ENCODE measurements at places on chromosomes 16 and 17.
A peak's percentile ranks its signal among the peaks of the same experiment; 100 is the strongest.

GRCh38 chr17:58280480-58281217 lies at the start of gene MPO:
Gene MPO (minus strand): TSS chr17:58280935. CDS start chr17:58280758, 177 bp downstream.
- no peak for ATAC-seq

GRCh38 chr17:339193-340061 lies 13.2 kb downstream of the RPH3AL start:
- no peak for ATAC-seq

- ATAC-seq, result no peak
These were observed 4.6 kb downstream of the ANKRD11 start for GRCh38 chr16:89485701-89486246.

DNA sequence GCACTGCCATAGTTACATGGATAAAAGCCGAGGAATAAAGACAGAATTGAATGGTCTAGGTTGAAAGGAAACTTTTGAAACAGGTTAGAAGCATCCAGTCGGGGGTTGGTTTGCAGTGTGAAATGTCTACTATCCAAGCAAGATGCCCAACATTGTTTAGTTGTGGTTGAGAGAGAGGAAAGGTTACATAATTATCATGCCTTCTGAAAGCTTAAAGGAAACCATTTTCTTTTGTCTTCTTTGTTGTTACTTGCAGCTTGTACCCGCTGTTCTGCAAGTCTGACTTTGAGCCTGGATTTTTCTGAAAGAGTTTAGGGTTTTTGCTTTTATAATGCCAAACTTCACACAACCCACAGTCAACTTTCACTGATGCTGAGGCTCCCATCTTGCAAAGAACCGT lies 167.9 kb downstream of the AXIN2 start:
- no peak for ATAC-seq

DNA sequence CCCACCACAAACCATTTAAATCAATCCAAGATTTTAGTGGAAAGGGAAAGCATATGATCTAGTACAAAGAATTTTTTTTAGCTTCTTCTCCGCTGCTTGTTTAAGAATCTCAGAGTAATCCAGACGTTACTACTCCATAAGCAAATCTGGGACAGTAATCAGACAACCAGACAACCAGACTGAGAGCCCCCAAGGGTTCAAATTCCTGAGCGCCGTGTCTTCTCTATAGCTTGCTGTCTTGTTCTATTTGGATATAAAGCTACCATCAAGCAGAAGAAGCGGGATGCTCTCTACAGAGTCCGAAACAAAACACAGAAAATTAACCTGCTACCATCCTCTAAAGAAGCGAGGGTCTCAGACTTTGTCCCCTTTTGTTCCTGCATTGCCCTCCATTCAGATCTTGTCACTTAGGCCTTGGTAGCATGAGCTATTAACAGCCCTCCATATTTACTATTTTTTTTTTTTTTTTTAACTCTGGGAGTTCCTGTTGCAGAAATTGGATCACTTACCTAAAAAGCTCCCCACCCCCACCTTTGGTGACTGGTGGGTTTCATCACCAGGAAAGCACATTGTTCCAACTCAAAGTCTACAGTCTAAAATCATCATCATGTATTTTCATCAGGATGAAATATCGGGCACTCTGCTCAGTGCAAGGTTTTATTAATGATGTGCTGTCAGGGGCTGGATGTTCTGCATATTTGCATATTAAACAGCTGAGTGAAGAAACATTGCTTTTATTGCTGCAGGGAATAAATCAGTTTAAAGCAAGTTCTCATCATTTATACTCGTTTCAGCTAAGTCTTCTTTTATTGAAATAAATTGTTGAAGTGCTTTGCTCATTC lies 576.7 kb downstream of the WWOX start:
- ATAC-seq, result no peak

DNA sequence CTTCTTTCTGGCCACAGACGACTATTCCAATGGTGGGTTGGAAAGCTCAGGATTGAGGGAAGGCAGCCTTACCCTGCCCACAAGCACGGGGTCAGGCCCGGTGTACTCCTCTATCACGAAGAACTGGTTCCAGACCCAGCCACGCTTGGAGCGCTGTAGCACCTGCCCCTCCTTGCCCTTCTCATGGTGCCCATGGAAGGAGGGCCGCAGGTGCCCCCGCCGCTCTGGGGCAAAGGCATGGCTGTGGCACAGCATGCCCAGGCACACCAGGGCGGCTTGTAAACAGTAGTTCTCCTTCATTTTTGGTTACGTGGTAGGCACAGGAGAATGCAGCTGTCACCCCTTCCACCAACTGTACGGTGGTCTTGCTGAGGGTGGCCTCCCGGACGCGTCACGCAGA lies 117.3 kb downstream of the CDH11 start:
- ATAC-seq, result no peak

DNA sequence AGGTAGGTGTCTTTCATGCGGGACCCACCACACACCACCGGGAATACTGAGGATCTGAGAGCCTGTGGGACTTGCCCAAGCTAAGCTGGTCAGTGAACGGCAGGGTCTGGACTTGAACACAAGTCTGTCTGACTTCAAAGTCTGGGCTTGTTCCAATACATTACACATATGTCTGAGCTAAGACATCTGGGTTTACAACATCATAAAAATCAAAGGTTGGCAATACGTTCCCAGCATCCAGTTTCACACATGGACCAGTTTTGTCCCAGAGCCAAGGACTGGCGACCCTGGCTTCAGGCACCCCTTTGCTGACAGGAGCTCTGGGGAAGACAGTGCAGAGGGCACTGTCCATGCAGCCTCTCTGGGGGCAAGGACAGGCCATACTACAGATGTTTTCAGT lies 27.9 kb upstream of the AXIN2 start:
- no peak for ATAC-seq

DNA sequence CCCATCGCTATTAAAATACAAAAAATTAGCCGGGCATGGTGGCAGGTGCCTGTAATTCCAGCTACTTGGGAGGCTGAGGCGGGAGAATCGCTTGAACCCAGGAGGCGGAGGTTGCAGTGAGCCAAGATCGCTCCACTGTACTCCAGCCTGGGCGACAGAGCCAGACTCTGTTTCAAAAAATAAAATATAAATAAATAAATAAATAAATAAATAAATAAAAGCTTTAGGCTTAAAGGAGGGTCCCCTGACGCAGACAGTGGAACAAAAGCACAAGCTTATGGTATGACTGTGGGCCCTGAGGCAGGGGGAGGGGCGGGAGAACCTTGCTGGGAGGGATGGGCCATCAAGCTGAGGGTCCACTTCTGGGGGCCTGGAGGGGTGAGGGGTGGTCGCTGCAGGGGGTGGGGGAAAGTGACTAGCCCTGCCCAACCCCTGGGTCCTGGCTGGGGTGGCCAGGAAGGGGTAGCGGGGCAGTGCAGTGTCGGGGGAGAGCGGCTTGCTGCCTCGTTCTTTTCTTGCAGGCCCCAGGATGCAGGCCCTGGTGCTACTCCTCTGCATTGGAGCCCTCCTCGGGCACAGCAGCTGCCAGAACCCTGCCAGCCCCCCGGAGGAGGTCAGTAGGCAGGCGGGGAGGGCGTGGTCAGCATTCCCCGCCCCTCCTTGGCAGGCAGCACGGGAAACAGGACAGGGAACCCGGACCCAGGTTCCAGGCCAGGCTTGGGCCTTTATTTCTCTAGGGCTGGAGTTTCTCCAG lies 4.7 kb downstream of the SERPINF1 start:
- ATAC-seq, result no peak

DNA sequence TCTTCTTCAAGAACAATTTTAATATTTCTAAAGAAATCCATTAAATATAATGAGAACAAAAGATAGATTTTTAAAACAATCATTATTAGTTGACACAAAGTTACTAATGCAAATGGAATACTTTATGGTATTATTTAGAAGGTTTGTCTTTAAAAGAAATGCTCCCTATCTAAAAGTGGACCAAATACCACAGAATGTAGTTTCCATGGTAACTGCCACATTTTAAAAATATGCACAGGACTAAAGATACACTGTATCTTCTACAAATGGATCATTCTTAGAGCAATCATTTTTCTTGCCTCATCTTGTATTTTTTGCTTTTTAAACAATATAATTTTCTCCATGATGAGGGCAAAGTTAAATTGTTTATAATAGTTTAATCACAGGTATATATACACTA lies 296.0 kb downstream of the CEP112 start:
- no peak for ATAC-seq

DNA sequence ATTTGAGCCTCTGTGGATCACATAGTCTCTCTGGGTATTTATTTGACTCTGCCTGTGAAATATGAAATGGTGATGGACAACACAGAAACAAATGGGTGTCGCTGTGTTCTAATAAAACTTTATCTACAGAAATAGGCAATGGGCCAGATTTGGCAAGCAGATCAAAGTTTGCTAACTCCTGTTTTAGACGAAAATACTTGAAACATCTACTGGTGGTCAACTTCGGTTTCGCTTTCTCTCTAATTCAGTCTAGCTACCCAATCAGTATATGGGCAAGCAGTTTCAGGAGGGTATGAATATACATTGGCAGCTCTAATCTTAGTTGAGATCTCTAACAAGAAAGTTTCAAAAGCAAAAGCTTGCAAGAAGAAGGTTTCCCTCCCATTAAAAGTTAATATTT lies 60.1 kb upstream of the DYNLRB2 start:
- no peak for ATAC-seq

- ATAC-seq, result no peak
These were observed 490.3 kb downstream of the MAF start for GRCh38 chr16:79110242-79110641.

GRCh38 chr17:21218101-21218500 lies 4.1 kb upstream of the TMEM11 start:
- ATAC-seq, result no peak

- no peak for ATAC-seq
These were observed 15.1 kb downstream of the CACNG5 start for GRCh38 chr17:66849851-66850580.

DNA sequence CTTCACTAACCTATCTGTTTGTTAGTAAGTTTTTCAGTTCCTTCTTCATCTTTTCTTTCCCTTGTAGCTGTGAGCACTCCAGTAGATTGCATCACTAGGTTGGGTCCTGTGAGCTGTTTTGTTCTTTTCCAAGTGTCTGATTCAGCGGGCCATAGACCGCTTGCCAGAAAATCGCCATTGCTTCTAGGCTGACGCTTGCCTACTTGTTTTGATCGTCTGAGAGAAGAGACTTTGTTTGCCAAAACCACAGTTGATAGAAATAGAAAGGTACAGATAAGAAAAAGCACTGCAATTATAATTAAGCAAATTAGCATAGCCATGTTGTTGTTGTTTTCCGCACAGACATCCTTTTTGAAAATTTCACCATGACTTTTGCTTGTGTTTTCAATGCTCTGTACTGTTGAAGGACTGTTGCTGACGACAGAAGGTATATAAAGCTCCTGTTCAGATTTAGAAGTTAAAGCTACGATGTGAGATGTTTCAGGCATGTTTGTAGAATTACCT lies 3.1 kb downstream of the EVI2A start:
- ATAC-seq, result peak; percentile 68

DNA sequence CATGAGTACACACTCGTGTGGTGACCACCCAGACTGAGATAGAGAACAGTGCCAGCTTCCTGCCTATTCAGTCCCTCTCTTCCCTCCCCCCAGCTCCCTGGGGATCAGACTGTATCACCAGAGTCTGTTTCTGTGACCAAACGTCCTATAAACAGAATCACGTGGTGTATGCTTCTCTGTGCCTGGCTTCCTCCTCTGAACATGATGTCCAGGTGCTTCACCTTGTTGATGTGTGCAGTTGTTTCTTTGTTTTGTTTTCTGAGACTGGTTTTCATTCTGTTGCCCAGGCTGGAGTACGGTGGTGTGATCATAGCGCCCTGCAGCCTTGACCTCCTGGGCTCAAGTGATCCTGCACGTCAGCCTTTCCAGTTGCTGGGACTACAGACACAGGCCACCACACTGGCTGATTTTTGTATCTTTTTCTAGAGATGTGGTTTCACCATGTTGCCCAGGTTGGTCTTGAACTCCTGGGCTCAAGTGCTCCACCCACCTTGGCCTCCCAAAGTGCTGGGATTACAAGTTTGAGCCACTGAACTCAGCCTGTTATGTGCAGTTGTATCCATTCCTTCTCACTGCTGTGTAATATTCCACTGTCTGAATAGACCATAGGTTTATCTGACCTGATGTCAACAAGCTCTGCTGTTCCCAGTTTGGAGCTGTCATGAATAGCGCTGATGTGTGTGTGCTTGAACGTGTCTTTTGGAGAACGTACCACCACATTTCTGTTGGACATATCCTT lies 28.9 kb upstream of the PRM1 start:
- ATAC-seq, result peak; percentile 76

DNA sequence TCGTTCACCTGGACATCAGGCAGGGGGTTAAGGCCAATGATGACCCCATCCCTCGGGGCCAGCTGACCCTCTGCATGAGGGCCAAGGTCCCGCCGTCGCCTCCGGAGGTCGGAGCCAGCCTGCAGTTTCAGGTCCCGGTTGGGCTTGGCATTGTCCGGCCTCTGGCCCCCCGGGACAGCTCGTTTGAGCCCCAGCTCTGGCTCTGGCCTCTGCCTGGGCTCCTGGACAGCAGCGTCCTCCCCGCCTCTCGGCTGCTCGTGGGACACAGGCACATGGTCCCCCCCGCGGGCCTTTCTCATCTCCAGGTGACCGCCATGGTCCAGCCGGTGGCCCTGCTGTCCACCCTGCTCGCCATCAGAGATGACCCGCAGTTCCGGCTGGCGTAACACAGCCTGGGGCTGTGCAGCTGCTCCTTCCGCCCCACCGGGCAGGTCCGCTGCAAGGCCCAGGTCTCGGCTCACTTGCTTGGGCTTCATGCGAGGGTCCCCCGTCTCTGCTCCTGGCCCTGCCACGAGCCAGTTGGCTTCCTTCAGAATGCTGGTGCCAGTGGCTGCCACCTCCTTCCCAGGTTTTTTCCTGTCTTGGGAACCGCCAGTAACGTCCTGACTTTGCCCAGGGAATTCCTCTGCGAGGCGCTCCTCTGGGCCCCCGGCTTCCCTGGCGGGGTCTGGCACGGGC lies 6.7 kb downstream of the NDUFAF8 start:
- ATAC-seq, result no peak

GRCh38 chr16:78177987-78178386 lies 78.5 kb downstream of the WWOX start:
- ATAC-seq, result no peak

GRCh38 chr16:56560447-56560846 lies 4.4 kb upstream of the MT4 start:
- ATAC-seq, result no peak

GRCh38 chr17:50465635-50466034 lies 3.0 kb downstream of the CHAD start:
- ATAC-seq, result no peak

DNA sequence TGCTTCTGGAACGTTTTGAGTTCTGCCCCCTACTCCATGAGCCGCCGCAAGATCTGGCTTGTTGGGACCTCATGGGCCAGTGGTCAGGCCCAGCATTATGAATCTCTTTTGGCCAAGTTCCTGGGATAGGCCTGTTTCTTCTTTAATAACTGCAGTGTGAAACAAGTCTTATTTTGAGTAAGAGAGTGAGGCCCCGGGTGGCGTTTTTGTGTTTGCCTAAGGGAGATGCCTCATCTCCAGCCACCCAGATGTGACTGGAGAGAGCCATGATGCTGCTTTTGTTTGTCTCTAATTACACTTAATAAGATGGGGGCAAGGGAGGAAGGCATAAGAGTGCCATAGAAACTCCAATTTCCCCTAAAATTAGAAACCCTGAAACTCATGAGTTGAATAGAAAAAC lies 39.8 kb downstream of the KSR1 start:
- no peak for ATAC-seq
